ENCODE measurements at places on chromosomes 12 and 14.

DNA sequence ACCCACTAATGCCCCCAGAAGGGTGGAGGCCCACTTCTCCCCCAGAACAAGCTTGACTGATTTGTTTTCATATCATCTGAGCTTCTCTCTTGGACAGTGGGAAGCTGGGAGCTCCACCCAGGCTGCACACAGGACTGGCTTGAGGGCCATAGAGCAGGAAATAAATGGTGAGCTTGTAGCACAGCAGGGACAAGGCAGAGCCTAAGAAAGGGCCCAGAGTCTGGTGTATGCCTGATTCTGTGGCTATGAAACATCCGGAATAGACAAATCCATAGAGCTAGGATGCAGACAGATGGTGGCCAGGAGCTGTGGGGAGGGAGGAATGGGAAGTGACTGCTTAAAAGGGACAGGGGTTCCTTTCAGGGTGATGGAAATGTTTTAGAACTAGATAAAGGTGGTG is 79.0 kb downstream of the ARL6IP4 start:
- DNase-seq: no peak

DNA sequence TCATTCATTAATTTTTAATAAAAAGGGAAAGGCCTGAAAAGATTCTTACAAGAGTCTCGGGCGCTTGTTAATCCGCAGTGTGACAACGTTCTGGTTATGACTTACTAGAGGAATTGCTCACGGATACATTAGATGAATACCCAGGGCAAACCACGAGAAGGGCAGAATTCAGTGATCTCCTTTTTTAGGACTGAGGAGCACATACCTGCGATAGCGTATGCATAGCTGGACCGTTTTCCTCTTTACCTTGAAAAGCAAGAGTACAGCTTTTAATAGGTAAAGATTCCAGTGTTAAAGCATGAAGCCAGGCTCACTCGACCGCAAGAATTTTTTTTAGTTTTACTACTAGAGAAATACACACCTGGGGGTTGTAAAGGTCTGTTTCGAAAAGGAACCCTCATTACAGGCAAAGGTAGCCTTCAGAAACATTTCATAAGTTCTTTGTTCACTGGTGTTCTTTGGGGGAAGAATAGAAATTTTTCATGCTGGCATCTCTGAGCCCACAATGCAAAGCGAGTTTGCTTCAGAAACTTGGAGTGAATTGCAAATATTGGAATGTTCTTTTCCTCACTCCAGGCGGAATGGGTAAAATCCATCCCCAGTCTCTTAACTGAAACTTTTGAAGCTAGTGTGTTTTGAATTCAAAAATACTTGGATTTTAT is 953 bp downstream of the MAPK1IP1L start:
- no peak for DNase-seq

DNA sequence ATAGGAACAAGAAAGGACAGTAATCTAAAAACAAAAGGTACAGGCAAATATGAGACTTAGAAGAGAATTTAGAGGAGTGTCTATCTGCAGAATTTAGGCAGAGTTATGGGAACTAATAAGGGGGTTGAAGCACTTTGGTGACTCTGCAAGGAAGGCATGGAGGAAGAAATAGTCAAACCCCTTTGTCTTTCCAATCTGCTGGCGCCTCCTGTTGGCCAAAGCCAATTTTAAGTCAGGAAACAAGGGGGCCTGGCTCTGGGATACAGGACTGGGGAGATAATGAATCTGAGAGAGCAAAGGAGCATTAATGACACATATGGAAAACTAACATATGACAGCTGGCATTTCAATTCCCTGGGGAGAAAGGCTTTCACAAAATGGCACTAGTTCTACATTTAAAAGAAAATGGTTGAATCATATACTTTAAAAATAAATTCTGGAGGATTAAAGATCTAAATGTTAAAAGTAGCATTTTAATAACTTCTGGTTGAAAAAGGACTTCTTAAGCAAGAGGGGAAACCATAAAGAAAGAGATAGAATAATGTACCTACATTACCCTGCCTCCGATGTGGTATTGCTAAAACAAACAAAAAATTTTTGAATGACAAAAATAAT is 48.5 kb upstream of the CSRP2 start:
- no peak for DNase-seq

DNA sequence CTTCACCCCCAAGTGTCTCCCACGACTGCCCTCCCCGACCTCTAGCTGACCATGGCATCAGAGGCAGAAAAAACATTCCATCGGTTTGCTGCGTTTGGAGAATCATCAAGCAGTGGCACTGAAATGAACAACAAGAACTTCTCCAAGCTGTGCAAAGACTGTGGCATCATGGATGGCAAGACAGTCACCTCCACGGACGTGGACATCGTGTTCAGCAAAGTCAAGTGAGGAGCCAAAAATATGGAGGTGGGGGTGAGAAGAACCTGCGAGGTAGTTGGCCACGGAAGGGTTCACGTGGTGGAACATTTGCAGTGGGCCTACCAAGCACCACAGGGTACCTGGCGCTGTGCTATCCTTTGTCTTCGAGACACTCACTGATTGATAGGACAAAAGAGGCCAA is 514 bp downstream of the TPPP2 start:
- no peak for DNase-seq

GRCh38 chr12:112466011-112466422 is 47.3 kb downstream of the PTPN11 start:
- no peak for DNase-seq

GRCh38 chr12:85784096-85784720 is 52.0 kb downstream of the RASSF9 start:
- DNase-seq: no peak
